ENCODE measurements at places on chromosomes 2 and 18.
A peak's percentile ranks its signal among the peaks of the same experiment; 100 is the strongest.

DNA sequence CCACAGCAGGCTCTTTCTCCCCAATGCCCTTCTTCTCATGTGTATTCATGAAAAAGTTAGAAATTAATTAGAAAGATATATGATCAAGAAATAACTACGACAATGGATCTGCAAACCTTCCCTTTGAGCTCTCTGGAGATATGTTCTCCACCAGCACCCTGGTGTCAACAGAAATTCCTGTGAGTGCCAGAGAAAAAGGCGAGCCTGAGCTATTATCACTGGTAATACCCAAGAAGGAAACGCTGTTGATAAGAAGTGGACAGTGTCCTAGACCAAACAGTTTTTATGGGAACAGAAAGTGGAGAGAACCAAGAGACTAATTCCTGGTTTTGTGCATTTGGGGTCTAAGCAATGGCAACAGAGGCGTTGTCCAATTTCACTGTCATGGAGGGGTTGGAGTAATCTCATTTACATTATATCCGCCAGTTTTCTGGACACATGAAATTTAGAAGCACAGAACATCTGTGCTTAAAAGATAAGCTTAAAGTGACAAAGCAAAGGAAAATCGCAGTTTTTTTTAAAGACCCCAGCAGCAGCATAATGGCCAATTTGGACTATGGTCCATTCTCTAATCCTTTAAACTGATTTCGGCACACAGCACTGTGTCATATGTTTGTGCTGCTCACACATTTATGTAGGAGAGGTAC lies 47.2 kb upstream of the CDC42EP3 start:
- no peak for DNase-seq

GRCh38 chr2:73088703-73089102 lies 17.2 kb upstream of the SFXN5 start:
- DNase-seq: no peak

DNA sequence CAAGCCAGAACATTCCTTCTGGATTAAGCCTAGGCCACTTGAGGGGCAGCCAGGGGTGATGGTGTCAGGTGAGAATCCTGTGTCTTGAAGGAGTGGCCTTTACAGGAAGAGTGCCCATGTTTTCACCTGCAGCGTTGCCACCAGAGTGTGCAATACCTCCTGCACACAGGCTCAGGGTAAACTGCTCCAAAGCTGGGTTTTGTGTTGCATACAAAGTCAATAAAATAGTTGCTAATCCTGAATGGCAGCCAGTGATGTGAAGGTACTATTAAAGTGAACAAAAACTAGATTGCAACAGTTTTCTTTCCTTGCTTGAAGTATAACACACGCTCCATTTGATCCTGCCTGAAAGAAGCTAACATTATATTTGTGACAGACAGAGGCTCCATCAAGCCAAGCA lies 64.4 kb upstream of the NRP2 start:
- DNase-seq: no peak

GRCh38 chr18:10322435-10322834 lies 132.0 kb upstream of the APCDD1 start:
- peak; percentile 37 for DNase-seq

DNA sequence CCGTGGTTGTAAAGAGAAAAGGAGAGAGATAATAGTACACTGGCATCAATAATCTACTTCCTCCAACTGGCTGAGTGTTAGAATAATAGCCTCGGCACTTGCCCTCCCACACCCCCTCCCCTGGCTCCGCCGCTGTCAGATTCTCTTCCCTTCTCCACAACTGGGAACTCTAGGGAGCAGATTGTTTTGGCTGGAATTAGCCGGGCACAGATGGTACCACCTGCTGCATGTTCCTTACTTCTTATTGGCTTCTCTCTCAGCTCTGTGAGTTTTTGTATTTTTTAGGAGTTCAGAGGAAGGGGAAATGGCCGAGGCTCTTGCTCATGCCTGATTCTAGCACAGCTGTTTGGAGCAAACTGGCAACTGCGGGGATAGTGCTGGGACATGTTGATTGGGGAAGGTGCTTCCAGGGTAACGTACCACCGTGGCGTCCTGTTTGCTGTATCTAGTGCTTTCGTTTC lies 140.0 kb downstream of the ZEB2 start:
- no peak for DNase-seq

DNA sequence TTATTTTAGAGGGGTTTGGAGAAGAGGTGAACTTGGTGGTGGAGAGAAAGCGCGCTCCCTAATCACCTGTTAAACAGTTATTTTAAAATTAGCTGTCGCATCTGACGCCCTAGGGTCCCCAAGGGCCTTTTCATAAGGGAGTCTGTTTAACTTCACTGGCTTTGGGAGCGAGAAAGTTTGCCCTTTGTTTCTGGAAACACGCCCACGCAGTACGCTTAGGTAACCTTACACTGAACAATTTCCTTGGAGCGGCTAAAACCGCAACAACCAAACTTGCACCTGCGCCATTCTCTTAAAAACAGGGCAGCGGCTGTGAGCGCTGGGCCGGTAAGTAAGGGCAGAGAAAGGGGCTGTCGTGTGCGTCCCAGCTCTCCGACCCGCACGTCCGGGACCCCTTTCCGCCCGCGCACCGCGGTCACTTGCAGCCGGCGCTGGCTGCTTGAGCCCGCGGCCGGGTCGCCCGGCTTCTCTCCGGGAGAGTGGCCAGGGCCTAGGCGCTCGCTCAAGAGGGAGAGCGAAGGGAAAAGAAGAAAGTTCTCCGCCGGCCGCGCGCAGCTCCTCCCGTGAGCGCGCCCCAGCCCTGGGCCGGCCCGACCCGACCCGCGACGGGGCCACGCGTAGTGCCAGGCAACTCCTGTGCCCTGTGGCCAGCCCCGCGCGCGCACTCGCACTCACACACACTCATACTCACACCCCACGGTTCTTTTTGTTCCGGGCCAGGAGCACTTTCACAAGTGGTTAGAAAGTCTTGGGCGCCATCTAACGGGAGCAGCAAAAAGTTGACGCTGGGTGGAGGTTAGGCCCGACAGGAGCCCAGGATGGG lies 19.2 kb downstream of the POU3F3 start:
- peak; percentile 72 for DNase-seq

- peak; percentile 44 for DNase-seq
These were observed 552.3 kb upstream of the SETBP1 start for GRCh38 chr18:44128365-44128764.

GRCh38 chr18:26056291-26056690 lies 34.1 kb downstream of the SS18 start:
- peak; percentile 64 for DNase-seq

DNA sequence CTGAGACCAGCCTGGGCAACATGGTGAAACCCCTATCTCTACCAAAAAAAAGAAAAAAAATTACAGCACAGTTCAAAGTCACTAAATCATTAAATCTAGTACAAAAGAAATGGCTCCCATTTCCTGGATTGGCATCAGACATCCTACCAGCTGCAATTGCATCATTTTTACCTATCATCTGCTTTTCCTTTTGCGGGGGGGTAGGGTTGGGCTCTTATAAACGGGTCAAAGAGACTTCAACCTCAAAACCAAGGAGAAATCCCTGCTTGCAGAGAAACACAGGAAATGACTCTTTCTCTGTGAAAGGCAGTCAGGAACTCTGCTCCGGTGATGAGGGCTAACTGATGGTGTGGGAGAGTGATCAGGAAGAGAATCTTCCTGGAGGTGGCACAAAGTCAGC lies 45.3 kb upstream of the RFX8 start:
- peak; percentile 73 for DNase-seq

- DNase-seq: no peak
These were observed 484.5 kb upstream of the ZNF804A start for GRCh38 chr2:184113696-184114403.

DNA sequence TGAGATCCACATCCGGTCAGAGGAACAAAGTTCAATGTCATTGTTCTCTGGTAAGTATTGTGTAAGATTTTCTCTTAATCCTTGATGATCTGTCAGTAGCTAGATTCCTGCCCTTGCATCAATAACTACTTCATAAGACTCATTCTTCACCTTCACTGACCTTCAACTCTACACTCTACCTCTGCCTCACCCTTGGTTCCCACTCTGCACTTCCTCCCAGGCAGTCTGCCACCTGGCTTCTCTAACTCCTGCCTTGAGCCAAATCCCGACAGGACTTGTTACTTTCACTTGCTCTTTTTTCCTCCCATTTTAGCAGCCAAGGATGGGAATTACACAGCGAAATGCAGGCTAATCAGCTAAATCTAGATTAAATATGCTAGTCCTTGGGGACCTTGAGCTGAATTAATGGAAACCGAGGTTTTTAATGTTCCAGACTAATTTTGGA lies 190.7 kb downstream of the DLGAP1 start:
- DNase-seq: no peak

GRCh38 chr2:2642906-2643890 lies 312.1 kb upstream of the MYT1L start:
- no peak for DNase-seq

GRCh38 chr2:223396993-223397392 lies 205.2 kb downstream of the SCG2 start:
- peak; percentile 24 for DNase-seq

DNA sequence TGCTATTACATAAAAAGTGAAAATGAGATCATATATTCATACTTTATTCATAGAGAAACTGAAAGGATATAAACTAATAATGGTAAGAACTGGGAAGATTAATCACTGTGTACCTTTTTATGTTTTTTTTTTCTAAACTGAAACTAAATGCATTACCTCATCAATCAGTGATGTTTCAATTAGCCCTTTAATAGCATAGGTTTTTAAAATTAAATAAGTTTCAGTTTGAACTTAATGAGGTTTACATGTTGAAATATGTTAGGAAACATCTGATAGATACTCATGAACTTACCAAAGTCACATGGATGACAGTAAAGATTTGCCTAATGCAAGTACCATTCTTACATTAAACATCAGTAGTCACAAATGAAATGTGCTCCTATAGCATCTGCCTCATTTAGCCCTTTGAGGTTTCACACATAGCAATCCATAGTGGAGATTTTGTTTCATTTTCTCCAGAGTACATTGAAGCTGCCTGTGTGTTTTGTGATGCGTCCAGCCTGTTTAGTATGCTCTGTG lies 8.9 kb downstream of the MAPRE2 start:
- DNase-seq: no peak

DNA sequence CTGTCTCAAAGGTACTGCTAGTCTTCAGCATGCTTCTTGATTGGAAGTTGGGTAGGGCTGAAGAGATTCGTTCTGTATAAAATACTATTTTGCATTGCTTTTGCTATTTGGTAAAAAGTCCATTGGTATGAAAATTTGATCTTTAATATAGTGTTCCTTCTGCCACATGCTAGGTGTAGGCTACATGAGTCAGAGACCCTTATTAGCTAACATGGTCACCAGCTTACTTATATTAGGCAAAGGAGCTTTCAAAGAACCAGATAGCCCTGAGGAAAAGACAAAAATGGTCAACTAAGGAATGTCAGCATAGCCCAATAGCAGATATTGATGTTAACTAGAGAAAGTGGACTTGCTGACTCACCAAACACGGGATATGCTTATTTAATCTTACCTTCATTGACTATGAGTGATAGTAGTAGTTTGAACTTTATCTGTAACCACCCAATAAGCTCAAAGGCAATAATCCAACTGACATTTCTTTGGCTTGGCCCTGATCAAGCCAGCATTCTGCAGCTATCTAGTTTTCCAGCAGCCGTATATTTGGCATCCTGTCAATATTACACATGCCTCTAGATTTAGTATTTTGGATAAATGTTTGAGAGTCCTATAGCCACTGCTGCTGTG lies 110.0 kb downstream of the TPGS2 start:
- DNase-seq: no peak

DNA sequence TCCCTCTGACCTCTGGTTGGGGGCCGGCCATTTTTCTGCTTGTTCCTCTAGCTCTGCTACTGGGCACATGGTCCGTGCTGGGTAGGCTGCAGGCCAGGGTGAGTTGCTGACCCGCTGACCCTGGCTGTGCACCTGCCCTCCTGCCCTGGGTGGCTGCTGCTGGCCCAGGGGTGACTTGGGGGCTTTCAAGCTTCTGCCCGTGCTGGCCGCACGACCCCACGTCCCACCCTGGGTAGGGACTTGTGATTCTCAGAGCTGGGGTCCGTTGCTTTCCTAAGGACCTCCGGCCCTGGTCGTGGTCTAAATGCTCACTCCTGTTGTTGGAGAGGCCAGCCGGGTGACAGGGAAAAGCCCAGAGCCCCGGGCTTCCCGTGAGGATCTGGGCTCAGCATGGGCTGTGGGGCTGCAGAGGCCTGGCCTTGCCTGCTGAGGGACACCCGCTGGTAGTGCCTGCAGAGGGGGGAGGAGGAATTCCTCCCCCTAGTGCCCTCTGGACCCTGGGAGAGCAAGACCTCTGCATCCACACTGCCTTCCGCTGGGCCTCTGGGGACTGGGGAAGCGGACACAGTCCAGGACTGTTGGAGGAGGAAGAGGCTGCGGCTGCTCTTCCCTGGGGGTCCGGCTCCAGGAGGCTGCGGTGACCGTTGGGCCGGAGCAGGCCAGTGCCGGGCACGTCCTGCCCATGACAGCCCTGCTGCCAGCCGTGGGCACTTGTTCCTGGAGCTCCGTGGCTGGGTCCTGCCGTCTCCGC lies 6.3 kb upstream of the GAL3ST2 start:
- no peak for DNase-seq

DNA sequence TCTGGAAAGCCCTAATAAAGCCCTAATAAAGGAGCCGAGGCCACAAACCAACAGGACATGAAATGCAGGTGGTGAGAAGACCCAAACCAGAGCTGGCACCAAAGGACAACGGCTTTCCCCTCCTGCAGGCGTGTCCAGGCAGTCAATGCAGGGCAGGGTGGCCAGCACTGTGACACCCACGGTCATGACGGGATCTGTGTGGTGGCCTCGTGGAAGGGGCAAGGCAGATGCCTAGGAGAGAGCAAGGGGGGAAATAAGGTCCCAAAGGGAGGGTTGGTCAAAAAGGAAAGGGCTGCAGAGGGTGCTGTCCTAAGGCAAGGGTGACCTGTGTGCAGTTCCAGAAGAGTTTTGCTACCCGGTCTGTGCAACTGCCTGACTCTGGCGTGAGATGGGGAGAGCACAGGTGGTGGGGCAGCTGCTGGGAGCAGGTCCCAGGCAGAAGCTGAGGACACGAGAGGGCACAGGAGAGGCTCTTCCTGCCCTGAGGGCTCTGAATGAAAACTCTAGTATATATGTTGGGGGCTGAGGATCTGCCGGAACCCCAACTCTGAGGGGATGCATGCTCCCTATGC lies 156.7 kb downstream of the TPO start:
- DNase-seq: no peak

- no peak for DNase-seq
These were observed 82.0 kb upstream of the MSH2 start for GRCh38 chr2:47321006-47321405.

DNA sequence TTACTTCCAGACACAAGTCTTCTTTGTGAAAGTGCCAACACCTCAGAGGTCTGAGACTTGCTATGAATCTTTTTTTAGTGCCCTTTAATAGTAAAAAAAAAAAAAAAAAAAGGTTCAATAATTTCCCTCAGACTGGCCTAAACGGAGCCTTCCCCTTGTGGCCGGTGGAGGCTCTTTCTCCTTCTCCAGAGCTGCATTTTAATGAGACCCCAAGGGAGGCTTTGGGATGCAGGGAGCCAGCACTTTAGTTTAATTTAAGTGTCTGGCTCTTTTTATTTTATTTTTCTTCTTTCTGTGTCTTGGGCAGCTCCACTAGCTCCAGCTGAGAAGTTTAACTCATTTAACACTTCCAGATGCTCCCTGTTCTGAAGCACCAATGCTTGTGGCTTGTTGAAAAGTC lies 67.8 kb upstream of the MAPK4 start:
- DNase-seq: no peak
